ENCODE measurements at places on chromosomes 4 and X. TPM values are rescaled to one million over a fixed set of nuclear protein-coding genes. Genes with fewer than 3 reads are reported as not detected.

GRCh38 chrX:95718746-95719145 lies 965.9 kb upstream of the DIAPH2 start:
- no peaks in the 10 kb centered on the region for H3K36me3 ChIP-seq
- H3K4me3 ChIP-seq: no peak overlapping the region
- H3K27me3 ChIP-seq: no peaks in the 10 kb centered on the region

- H3K27ac ChIP-seq: no peak overlapping the region
- H3K36me3 ChIP-seq: no peaks in the 10 kb centered on the region
- H3K4me3 ChIP-seq: no peak overlapping the region
Measured at GRCh38 chr4:89469930-89470375, 162.4 kb upstream of the GPRIN3 start.

GRCh38 chr4:77220828-77221613 lies 64.0 kb downstream of the CCNG2 start:
- DNase-seq: no peak
- H3K4me3 ChIP-seq: no peak overlapping the region
- H3K4me1 ChIP-seq: no peaks in the 10 kb centered on the region
- no peaks in the 10 kb centered on the region for H3K36me3 ChIP-seq
- H3K27me3 ChIP-seq: no peaks in the 10 kb centered on the region
- no peak overlapping the region for H3K27ac ChIP-seq

XK gene
- total RNA-seq: 0.12 TPM

EXOSC9 gene
- 64.4 TPM for total RNA-seq
